ENCODE measurements at places on chromosomes 6 and 20.

DNA sequence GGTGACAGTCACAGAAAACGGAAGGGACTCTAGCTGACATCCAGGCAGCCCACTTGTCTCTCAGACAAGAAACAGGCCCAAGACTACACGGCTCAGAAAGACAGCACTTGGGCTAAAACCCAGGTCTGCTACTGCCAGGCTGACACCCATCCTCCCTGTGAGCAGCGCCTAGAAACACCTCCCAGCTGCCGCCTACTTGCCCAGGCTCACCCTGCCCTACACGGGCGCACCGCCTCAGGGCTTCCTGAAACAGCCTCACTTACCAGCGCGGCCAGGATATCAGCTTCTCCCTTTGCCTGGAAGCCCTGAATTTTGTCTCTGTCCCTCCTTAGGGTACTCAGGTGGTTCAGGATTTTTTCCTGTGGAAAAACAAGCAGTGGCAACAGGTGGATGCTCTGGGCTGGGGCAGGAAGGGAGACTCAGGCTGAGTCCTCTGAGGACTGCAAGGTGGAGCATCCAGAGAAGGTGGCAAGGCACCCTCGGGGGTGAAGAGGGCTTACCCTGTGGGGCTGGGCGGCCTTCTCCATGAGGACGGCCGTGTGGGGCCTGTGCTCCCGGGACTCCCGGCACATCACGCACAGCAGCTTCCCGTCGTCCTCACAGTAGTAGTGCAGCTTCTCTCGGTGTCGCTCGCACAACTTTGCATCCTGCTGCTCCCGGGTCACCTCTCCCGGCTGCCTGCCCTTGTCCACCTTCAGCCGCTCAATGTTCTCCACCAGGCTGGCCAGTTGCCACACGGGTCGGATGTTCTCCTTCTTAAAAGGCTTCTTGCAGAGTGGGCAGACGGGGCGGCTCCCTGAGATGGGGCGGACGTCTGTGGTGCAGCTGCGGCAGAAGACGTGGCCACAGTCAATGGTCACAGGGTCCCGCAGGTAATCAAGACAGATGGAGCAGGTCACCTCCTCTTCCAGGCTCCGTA, 14.8 kb downstream of the TRIM26 start:
- DNase-seq, result no peak

DNA sequence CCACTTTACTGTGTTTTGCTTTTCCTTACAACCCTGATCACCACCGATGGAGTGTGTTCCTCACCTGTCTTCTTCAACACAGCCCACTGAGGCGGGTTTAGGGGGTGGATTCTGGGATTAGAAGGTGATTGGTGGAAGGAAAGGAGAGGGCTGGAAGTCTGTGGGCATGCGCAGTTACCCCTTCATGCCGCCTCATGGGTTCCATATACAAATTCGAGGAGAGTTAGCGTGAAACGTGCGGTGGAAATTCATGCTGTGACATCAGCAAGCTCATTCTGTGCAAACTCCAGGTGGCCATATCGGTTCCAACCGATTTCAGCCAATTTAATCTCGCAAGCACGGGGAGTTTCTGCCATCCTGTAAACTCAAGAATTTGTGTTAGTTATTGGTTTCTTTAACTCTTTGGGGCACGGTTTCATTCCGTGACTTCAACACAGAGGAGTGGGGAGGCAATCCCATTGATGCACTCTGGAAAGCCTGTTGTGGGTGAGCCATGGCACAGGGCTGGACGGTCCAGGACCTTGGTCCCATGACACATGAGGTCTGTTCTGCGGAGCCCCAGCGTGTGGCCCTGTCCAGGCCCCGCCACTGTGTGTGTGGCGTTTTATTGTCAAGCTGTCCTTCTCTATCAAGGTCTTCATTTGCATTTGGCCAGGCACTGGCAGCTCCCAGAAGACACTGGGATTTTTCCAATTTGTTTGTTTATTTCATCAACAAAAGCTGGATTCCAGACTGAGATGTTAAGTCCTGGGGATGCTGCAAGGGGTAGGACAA, 482.8 kb upstream of the SULF2 start:
- no peak for DNase-seq

DNA sequence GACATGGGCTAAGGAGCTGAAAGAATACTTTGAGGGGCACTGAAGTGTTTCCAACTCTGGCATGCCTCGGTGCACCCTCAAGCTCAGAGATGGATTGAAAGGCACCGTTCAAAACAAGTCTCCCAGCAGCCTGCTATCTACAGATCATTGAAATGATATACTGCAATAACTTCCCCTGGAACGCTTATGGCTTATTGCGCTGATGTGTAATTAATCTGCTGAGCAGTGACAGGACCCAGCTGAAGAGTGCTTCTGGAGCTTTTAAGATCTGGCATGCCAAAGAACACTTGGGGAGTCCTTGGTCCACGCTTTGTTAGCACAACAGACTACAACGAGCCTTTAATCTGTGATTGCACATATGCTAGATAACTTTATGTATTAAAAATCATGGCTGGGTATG, 708.2 kb downstream of the PRKN start:
- no peak for DNase-seq

- peak; percentile 81 for DNase-seq
Observed at GRCh38 chr6:158142789-158143188, 25.3 kb downstream of the SERAC1 start.

DNA sequence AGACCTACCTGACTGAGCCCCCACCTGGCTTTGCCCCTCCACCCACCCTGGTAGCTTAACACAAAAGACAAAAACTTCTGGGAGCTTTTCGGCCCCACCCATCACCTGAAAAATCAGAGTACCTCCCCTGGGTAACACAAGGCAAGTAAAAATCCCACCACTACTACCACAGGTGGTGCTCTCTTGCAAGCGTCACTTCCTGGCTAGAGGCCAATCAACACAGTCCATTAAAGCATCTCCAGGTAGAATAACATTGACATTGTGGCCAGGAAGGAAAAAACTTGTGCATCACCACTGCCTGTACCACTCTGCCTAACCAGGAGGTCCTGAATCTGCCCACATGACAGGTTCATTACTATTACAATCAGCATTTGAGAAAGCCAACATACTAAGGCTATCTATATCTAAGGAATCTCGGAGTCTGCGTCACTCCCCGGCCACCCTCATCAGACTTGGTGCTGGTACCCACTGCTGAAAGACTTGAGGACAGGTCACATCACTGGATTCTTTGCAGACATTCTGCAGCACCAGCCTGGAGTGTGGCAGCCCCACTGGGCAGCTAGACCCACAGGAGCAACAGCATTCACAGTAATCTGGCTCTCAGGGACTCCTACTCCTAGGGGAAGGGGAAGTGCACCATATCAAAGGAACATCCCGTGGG, 125.9 kb downstream of the CDK19 start:
- no peak for DNase-seq

DNA sequence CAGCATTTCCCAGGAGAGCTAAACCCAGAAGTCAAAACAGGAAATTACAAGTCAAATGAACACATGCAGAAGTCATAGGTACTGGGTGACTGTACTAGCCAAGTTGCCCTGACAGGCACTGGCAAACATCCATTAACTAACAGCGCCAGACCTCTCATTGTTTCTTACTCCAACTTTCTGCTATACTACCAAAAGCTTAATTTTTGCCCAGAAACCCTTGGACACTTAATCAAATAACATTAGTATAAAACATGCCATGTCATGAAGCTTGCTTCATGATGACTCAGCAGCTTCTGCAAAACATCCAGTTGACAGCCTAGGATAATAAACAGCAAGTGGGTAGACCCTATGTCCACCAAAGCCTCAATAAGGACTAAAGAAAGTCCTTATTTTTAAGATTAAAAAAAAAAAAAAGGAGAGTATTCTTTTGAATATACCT, 3.5 kb downstream of the NUP153 start:
- peak; percentile 89 for DNase-seq

GRCh38 chr6:97361286-97361685, 78.3 kb upstream of the MMS22L start:
- peak; percentile 31 for DNase-seq

DNA sequence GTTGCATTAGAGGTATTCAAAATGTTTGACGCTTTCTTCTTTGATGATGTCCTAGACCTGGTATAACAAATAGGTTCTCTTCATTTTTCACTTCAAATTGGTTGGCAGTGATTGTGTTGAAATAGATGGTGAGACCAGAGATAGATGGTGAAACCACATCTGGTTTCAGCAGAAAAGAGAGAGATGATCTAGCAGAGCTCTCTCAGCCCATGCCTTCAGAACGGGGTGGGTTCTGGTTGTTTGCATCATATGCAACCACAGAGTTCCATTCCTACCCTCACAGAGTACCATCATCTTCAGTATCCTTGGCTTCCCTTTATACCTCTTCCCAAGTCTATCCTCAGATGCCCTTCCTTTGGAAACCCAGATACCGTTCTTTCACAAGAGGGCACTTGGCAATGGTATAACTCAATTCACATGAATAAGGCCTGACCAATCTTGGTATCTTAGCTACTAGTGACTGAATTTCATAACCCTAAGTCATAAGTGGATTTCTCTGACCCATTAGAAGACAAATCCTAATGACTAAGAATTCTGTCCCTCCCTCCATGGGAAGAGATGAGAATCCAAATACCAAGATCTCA, 93.7 kb downstream of the UBE3D start:
- peak; percentile 19 for DNase-seq

- no peak for DNase-seq
Observed at GRCh38 chr20:3812259-3812681, 8.1 kb upstream of the AP5S1 start.

- DNase-seq, result no peak
Observed at GRCh38 chr6:105974986-105975385, 111.2 kb upstream of the PRDM1 start.

GRCh38 chr6:81049425-81050042, 702.9 kb downstream of the TENT5A start:
- no peak for DNase-seq

DNA sequence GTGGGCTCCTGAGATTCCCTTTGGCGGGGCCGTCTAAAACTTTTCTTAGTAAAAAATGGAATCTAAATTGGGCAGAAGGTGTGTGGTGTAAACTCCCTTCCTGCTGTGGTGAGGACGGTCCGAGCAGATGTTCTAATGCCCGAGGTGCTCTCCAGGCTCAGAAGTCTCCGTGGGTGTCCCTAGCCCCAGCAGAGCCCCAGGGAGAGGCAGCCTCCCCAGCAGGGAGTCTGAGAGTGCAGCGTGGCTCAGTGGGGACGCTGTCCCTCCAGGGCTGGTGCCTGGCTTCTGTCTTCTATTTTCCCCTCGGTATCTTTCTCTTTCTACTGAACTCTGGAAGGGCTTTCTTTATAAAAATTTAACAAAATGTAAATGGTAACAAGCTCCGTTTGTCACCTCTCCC, 208.2 kb downstream of the SMOC2 start:
- no peak for DNase-seq

DNA sequence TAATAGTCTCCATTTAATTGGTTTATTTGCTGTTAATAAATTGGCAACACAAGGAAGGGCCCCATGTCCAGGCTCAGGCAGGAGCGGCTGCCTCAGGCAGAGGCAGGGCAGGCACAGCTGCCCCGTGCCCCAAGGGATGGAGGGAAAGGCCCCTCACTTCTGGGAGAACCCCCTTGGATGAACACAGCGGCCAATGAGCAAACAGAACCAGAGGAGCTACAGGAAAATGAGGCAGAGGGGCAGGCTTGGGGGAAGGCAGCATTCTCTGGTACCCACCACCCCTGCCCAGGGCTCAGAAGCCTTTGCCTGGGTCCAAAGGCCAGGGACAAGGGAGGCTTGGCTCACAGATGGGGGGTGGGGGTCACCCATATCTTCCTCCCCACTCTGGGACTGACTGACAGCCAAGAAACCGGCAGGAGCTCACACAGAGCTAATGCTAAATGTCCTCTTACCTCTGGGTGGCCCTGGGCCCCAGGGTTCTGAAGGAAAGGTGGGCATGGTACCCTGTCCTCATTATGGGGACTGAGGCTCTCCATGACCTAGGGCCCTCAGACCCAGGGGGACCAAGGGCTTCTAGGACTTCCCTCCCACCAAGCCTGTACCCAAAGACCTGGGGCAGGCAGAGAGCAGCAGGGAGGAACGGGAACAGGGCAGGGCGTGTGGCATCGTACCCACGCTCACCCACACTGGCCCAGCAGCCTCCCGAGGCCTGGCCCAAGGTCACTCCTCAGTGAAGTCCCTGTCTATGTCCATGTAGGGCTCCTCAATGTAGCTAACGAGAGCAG, 47.0 kb downstream of the MYH7B start:
- no peak for DNase-seq

- DNase-seq, result no peak
Observed at GRCh38 chr20:58228103-58228483, 360 bp downstream of the ANKRD60 start.

DNA sequence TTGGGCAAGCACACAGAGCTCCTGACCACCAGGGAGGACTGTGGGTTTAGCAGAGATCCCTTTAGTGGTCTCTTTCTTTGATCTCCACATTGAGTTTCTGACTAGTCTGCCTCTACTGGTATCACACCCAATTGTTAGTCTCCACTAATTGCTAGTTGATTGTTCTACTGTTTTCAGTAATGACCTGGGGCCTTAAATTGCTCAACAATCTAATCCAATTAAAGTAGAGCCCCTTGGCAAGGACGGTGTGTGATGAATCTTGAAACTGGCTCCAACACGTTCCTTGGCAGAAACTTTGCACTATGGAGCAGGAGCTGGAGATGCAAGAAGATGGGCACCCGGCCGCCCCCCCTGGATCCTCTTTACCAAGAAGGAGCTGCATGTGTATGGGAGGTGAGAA, 12.3 kb downstream of the FAM50B start:
- DNase-seq, result no peak

- DNase-seq, result no peak
Observed at GRCh38 chr6:52364480-52365166, 2.7 kb downstream of the PAQR8 start.

GRCh38 chr6:90351696-90352095, 55.1 kb upstream of the BACH2 start:
- no peak for DNase-seq

- DNase-seq, result no peak
Observed at GRCh38 chr20:53180928-53181362, 208.8 kb downstream of the TSHZ2 start.

DNA sequence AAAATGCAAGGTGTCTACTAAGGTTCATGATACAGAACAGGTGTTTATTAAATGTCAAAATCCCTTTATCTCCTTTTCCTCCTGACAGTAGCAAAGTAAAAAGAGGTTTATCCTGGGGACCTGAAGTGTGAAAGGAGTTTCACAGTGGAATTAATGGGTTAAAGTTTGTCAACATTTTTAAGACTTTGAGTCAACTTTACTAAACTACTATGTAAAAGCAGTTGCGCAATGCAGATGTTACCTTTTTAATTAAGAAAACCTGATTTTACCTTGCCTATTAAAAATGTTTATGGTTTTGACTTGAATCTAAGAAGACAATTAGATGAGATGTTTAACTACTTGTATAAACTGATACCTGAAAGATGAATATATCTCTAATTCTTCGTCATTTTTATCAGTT, 14.6 kb downstream of the PKIB start:
- no peak for DNase-seq

GRCh38 chr20:47544852-47545251, 43.2 kb downstream of the NCOA3 start:
- DNase-seq, result no peak

GRCh38 chr20:25360631-25361286, 29.9 kb downstream of the ABHD12 start:
- DNase-seq, result peak; percentile 59

GRCh38 chr20:23613676-23614075, 8.0 kb upstream of the CST9 start:
- no peak for DNase-seq

- DNase-seq, result no peak
Observed at GRCh38 chr20:47818996-47819609, 33.8 kb upstream of the SULF2 start.

- no peak for DNase-seq
Observed at GRCh38 chr6:54087721-54088120, 23.5 kb upstream of the MLIP start.

- no peak for DNase-seq
Observed at GRCh38 chr6:3490625-3490980, 33.8 kb upstream of the SLC22A23 start.

- DNase-seq, result no peak
Observed at GRCh38 chr6:55541024-55541423, 38.0 kb downstream of the HMGCLL1 start.
